DMS79 treated with DMSO at 0.1 percent for 48 hours (cell line): ENCODE measurements at places on chromosomes 7 and 10.

DNA sequence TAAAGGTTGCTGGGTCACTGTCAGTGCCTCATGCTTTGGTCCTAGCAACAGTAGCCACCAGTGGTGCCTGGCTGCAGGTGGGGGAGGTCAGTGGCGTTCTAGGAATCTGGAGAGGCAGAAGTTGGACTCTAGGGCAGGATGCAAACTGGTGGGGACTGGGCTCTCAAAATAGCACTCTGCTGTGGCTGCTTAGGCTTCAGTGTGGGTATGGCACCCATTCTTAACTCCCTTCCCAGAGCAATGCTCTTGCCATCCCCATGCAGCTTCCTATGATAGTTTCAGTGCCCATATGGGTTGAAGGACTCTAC lies 330.8 kb downstream of the PCDH15 start:
- DNase-seq, result no peak

DNA sequence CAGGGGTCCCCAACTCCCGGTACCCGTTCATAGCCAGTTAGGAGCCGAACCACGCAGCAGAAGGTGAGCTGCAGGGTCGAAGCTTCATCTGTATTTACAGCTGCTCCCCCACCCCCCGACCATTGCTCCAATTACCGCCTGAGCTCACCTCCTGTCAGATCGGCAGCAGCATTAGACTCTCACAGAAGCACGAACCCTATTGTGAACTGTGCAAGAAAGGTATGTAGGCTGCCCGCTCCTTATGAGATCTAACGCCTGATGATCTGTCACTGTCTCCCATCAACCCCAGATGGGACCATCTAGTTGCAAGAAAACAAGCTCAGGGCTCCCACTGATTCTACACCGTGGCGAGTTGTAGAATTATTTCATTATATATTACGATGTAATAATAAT lies 14.6 kb upstream of the AZGP1 start:
- DNase-seq, result no peak

DNA sequence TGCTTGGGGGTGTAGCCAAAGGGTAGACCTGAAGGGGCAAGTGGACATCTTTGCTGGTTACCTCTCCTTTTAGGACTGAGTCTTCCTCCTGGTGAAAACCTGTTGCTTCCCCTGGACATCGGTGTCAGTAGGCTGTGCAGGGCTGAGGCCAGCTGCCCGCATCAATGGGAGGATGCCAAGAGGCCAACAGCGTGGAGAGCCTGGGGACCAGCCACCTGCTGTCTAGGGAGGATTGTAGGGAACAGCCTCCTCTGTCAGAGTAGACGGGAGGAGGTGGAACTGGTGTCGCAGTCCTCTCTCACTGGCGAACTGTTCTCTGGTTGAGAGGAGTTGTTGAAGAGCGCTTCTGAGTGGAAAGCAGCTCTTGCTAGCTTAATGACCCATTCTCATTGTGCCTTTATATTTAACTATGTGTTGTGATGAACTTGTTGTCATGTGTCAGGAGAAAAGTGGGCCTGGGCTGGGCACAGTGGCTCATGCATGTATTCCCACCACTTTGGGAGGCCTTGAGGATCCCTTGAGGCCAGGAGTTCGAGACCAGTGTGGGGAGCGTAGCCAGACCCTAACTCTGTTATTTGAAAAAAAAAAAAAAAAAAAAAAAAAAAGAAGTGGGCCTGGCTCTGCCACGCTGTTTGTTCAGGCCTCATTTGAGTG lies 1.8 kb downstream of the SUFU start:
- peak; percentile 50 for DNase-seq

DNA sequence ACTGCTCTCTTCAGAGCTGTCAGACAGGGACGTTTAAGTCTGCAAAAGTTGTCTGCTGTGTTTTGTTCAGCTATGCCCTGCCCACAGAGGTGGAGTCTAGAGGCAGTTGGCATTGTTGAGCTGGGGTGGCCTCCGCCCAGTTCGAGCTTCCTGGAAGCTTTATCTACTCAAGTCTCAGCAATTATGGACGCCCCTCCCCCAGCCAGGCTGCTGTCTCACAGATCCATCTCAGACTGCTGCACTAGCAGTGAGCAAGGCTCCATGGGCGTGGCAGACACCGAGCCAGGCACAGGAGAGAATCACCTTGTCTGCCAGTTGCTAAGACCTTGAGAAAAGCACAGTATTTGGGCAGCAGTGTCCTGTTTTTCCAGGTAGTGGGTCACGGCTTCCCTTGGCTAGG lies 98.1 kb downstream of the SDHAF3 start:
- DNase-seq, result no peak

- peak; percentile 37 for DNase-seq
Measured at GRCh38 chr10:71727738-71728737, 8.5 kb upstream of the C10orf105 start.

DNA sequence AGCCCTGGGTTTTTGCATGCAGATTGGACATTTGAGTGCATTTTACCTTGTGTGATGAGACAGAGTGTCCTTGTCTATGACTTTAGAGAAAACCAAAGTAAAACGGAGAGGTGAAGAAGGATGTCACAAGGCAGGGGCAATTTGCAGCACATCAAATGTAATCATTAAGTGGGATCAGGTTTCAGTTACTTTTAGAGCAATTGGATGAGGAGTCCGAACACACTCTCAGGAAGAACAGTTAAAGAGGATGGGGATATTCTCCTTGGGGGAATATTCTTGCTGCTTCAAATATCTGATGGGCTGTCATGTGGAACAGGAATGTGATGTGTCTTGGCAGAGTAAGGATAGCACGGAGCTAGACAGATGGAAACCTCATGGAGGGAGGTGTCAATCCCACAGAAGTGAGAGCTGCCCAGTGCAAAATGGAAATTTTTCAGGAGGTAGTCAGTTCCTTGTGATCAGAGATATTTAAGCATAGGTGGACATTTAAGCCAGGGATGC lies 757 bp downstream of the RAB19 start:
- DNase-seq, result no peak

- no peak for DNase-seq
Measured at GRCh38 chr10:121057269-121057668, 206.1 kb downstream of the WDR11 start.

DNA sequence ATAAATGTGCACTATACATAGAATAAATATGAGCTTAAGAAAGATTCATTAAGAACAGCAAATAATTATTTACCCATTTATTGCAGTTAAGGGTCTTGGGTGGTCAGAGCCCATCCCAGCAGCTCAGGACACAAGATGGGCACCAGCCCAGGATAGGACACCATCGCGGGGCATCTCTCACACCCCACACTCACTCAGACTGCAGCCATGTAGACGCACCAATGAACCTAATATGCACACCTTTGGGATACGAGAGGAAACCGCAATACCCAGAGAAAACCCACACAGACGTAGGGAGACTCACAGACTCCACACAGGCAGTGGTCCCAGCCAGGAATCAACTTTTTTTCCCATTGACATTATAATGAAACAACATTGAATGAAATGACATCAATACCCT lies 36.0 kb downstream of the CARD11 start:
- no peak for DNase-seq
